Activated CD4-positive, alpha-beta T cell treated with anti-CD3 and anti-CD28 coated beads, Interleukin-2, amount 50 U/mL, for 1 hour (primary cell): ENCODE measurements at places on chromosomes 1 and 21.

DNA sequence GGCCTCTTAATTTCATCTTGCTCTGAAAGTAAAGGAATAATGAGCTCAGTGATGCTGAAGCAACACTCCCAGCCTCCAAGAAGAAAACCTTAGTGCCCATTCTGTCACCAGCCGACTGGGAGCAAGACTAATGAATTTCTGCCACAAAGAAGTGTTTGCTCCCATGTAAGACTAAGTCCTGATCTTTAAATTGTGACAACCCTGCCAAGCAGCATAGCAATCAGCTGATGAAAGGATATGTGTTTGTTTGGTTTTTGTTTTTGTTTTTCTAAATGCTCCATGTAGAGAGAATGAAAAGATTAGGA is 113.7 kb upstream of the PALMD start:
- DNase-seq, result no peak

GRCh38 chr1:217191441-217191840 is 439.4 kb downstream of the GPATCH2 start:
- DNase-seq, result no peak

GRCh38 chr1:43890815-43891214 is 42.8 kb upstream of the ARTN start:
- DNase-seq, result no peak

- no peak for DNase-seq
These were observed 35.8 kb upstream of the H6PD start for GRCh38 chr1:9198538-9199361.

GRCh38 chr1:170162459-170163246 is 16.9 kb downstream of the NTMT2 start:
- no peak for DNase-seq

GRCh38 chr1:166947398-166948043 is 27.8 kb downstream of the ILDR2 start:
- DNase-seq, result no peak

DNA sequence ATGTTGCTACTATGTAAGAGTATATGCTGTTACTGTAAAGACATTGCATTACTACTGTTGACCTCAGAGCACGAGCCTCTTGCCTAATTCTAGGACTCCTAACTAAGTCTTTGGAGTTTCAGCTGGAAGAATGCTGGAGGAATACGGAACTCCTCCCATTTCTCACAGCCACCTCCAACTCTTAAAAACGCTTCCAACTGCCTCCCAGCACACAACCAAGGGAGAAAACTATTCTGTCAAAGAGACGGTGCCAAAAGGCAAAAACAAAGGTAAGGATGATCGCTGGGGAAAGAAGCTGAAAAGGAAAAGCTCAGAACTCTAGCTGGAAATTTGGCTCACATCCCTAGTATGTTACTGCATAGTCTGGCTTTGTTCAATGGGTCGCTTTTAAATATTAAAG is at the start of gene FMO2:
Gene FMO2 (plus strand): TSS at position 210 of the 400 bp plus-strand sequence. CDS start 414 bp downstream, outside the sequence.
- DNase-seq, result no peak

- no peak for DNase-seq
These were observed 2.3 kb downstream of the POFUT2 start for GRCh38 chr21:45285266-45285931.

GRCh38 chr1:199918196-199918769 is 109.2 kb upstream of the NR5A2 start:
- no peak for DNase-seq

- DNase-seq, result no peak
These were observed 903.9 kb upstream of the ADGRL2 start for GRCh38 chr1:80896781-80897356.

GRCh38 chr1:147608596-147608995 is 61.7 kb downstream of the ACP6 start:
- no peak for DNase-seq

GRCh38 chr1:63813829-63814277 is 40.0 kb downstream of the ROR1 start:
- no peak for DNase-seq

- DNase-seq, result no peak
These were observed 2084.5 kb downstream of the MRPL39 start for GRCh38 chr21:23522751-23523150.

GRCh38 chr1:97396463-97396862 is 524.4 kb downstream of the DPYD start:
- no peak for DNase-seq

DNA sequence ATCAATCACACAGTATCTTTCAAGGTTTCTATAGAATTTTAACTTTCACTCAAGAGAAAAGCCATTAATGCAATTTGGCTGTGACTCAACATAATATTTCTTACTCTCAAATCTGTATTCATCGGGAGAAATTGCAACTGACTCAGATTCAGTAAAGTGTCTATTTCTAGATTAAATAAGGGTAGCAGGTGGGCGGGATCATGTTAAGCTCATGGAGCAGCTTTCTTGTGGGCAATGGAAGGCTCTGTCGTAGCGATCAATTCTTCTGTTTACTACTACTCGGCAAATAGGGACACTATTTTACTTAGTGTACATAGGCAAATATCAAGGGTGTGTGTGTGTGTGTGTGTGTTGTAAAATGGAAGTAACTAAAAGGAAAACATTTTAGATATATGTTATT is 423.6 kb upstream of the NEGR1 start:
- no peak for DNase-seq

DNA sequence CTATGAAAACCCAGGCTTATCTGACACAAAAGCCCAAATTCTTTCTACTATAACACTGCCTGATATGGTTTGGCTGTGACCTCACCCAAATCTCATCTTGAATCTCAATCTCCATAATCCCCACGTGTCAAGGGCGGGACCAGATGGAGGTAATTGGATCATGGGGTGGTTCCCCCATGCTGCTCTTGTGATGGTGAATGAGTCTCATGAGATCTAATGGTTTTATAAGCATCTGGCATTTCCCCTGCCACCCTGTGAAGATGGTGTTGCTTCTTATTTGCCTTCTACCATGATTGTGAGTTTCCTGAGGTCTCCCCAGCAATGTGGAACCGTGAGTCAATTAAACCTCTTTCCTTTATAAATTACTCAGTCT is 123.3 kb upstream of the USP24 start:
- DNase-seq, result no peak

DNA sequence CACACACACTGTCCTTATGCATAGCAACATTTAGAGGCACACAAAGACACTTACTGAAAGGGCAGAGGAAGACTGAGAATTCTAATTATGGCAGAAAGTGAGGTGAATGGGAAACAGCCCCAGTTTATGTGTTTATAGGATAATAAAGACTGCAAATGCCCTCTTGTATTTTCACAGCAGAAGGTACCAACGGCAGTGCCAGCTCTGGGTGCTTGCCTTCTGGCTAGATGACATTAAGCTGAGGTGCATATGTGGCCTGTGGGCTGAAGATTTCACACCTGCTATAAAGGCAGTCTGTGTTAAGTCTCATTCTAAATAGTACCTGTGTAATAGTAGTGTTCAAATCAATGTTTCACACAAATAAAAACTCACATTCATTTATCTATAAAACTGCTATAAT is 347.2 kb upstream of the ZRANB2 start:
- DNase-seq, result no peak
